ENCODE measurements at places on chromosomes 1 and 21.

GRCh38 chr1:88744142-88744541 lies 60.1 kb downstream of the PKN2 start:
- DNase-seq, result no peak
- no peaks in the 10 kb centered on the region for H3K27me3 ChIP-seq
- H3K27ac ChIP-seq, result no peak overlapping the region
- peaks cover 39% of the 10 kb centered on the region for H3K36me3 ChIP-seq

DNA sequence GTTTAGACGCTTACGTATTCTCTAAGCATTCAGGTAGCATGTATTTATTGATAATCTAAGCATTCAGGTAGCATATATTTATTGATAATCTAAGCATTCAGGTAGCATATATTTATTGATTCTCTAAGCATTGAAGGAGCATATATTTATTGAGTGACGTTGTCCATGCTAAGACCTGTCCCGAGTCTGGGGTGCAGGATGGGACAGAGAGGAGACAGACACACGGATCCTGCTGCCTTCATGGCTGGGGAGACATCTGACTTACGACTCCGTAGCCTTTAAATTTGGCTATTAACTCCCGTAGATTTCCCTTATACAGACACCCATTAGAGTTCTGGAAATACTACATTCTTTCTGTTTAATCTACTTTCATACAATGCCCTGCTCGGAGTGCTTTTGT lies 982 bp downstream of the SCCPDH start:
- peak overlapping the region; percentile 92 for H3K27ac ChIP-seq
- H3K4me3 ChIP-seq, result peak overlapping the region; percentile 87
- no peaks in the 10 kb centered on the region for H3K27me3 ChIP-seq
- peaks cover 14% of the 10 kb centered on the region for H3K4me1 ChIP-seq

GRCh38 chr1:234649432-234650081 lies 39.6 kb upstream of the IRF2BP2 start:
- no peak for DNase-seq
- H3K4me3 ChIP-seq, result no peak overlapping the region
- H3K4me1 ChIP-seq, result peaks cover 2% of the 10 kb centered on the region
- no peaks in the 10 kb centered on the region for H3K36me3 ChIP-seq
- H3K27ac ChIP-seq, result no peak overlapping the region

- peaks cover 19% of the 10 kb centered on the region for H3K36me3 ChIP-seq
- no peaks in the 10 kb centered on the region for H3K27me3 ChIP-seq
- peak overlapping the region; percentile 99 for H3K27ac ChIP-seq
- no peak for DNase-seq
Observed at GRCh38 chr1:46342084-46342656, 1.6 kb downstream of the NSUN4 start.

GRCh38 chr1:236514703-236515442 lies 8.9 kb upstream of the LGALS8 start:
- H3K27me3 ChIP-seq, result no peaks in the 10 kb centered on the region
- no peak overlapping the region for H3K4me3 ChIP-seq
- no peaks in the 10 kb centered on the region for H3K36me3 ChIP-seq

DNA sequence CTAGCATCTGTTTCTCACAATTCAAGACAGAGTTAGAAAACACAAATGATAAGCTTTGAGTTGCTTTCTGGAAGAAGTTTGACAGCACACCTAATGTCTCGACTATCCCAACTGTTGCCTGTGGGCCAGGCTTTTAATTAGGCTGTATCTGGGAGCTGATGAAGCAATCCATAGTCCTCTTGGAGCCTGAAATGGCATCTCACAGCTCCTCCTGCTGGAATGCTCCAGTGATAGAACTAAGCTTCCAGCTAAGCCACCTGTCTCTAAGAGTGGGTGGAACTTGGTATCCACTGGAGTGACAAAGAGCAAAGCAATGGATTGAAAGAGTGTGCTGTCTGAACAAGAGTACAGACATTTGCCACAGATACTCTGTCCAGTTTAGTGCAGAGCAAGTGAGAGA lies 605.3 kb upstream of the NR5A2 start:
- no peak overlapping the region for H3K27ac ChIP-seq
- no peaks in the 10 kb centered on the region for H3K4me1 ChIP-seq
- H3K4me3 ChIP-seq, result no peak overlapping the region
- H3K36me3 ChIP-seq, result no peaks in the 10 kb centered on the region
- DNase-seq, result no peak

- DNase-seq, result no peak
- peaks cover 2% of the 10 kb centered on the region for H3K36me3 ChIP-seq
- no peaks in the 10 kb centered on the region for H3K27me3 ChIP-seq
- no peak overlapping the region for H3K27ac ChIP-seq
Observed at GRCh38 chr1:192620071-192620635, 15.8 kb upstream of the RGS13 start.

DNA sequence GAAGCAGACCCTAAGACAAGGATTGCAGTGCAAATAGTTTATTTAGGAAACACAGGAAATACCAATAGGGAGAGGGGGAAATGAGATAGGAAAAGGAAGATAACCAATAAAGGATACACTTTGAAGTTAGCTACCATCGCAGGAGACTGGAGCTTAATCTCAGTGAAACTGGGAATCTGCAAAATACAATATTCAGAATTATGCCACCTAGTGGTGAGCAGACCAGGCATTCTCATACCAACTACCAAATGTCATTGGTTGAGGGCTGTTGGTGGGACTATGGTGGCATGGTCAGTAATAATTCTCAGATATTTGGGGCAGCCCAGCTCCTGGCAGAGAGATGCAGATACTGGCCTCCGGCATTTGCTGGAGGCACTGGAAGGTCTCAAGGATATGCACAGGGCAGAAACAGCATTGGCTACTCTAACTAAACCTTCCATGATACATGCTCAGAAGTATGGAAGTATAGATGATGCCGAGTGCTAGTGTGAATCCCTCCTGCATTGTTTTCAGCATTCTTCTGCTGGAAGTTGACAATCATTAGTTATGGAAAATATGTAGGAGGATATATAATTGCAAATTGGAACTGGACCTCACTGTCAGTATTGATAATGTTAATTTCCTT lies 11.8 kb upstream of the ZFP69B start:
- H3K4me1 ChIP-seq, result no peaks in the 10 kb centered on the region
- H3K36me3 ChIP-seq, result no peaks in the 10 kb centered on the region
- H3K27ac ChIP-seq, result no peak overlapping the region
- no peaks in the 10 kb centered on the region for H3K27me3 ChIP-seq

DNA sequence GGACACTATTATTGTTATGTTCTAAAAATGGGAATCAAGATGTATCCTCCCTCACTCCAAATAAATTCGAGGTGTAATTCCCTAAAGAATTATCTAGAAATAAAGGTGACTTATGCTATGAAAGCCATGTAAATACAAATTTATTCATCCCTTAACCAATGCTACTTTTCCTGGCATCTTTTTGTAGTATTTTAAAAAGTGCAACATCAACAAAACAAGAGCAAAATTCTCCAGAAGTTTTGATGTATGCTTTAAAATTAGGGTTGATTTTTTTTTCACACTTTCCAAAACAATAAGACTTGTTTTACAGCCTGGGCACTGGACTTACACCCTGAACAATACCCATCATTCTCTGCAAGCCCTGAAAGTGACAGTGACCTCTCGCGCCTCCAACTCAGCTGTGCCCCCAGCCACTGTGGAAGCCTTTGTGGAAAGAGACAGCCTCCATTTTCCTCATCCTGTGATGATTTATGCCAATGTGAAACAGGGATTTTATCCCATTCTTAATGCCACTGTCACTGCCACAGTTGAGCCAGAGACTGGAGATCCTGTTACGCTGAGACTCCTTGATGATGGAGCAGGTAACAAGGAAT lies 21.4 kb upstream of the CLCA1 start:
- no peaks in the 10 kb centered on the region for H3K36me3 ChIP-seq
- no peak overlapping the region for H3K4me3 ChIP-seq
- H3K27ac ChIP-seq, result no peak overlapping the region
- no peaks in the 10 kb centered on the region for H3K27me3 ChIP-seq
- DNase-seq, result no peak

GRCh38 chr1:66399888-66400529 lies 133.9 kb upstream of the SGIP1 start:
- H3K27me3 ChIP-seq, result no peaks in the 10 kb centered on the region
- no peak for DNase-seq
- H3K27ac ChIP-seq, result no peak overlapping the region
- H3K36me3 ChIP-seq, result no peaks in the 10 kb centered on the region
- H3K4me3 ChIP-seq, result no peak overlapping the region

- H3K27ac ChIP-seq, result no peak overlapping the region
- peaks cover 28% of the 10 kb centered on the region for H3K27me3 ChIP-seq
- DNase-seq, result no peak
- H3K4me1 ChIP-seq, result peaks cover 11% of the 10 kb centered on the region
- H3K4me3 ChIP-seq, result no peak overlapping the region
Observed at GRCh38 chr1:34356853-34357252, 180.1 kb downstream of the C1orf94 start.

GRCh38 chr1:244050014-244050834 lies 859 bp upstream of the ZBTB18 start:
- H3K4me3 ChIP-seq, result no peak overlapping the region
- no peaks in the 10 kb centered on the region for H3K27me3 ChIP-seq
- H3K27ac ChIP-seq, result no peak overlapping the region
- no peak for DNase-seq
- peaks cover 16% of the 10 kb centered on the region for H3K4me1 ChIP-seq

DNA sequence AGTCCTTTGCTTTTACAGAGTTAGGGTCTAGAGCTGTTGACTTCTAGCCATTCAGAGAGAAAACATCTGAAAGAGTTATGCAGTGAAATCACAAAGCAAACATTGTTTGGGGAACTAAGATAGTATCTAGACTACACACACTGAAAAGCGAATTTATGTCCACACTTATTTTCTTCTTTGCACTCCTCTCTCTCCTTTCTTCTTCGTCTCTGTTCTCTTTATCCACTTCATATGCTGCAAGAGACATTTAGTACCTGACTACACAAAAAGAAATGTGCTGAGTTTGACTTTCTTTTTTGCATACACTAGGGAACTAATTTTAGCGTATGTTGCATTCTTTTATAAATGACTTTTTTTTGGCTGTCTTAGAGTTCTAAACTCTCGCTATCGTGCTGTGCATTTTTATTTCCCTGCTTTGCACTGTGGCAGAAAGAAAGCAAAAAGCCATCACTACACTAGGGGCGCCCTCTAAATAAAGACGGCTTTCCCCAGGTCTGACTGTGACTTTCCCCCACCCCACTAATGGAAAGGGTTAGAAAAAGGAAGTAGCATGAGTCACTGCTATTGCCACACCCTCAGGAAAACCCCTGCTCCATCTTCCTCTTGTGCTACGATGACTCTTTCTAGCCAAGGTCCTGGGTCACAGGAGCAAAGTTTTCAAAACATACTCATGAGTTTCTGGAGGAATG lies 65.7 kb downstream of the MAP3K7CL start:
- no peak for DNase-seq
- H3K4me1 ChIP-seq, result peaks cover 15% of the 10 kb centered on the region
- peak overlapping the region; percentile 0 for H3K27ac ChIP-seq
- peaks cover 4% of the 10 kb centered on the region for H3K36me3 ChIP-seq
- peak overlapping the region; percentile 4 for H3K4me3 ChIP-seq

DNA sequence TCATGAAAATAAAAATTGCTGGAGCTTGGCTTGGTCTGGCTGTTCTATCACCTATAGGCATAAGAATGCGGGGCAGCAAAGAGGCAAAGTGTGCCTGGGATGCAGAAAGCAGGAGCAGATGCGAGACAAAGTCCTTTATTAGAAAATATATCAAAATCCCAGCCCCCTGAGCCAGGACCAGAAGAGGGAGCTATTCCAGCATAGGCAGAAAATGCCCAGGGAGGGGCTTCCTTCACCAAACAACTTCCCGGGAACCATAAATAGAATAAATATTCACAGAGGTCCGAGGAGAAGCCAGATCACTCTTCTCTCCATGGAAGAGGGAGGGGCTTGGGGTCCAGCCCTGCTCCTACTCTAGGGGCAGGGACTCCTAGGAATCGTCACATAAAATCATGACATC lies 5.0 kb downstream of the PPOX start:
- no peak overlapping the region for H3K4me3 ChIP-seq
- peaks cover 28% of the 10 kb centered on the region for H3K36me3 ChIP-seq
- peaks cover 22% of the 10 kb centered on the region for H3K4me1 ChIP-seq
- no peak overlapping the region for H3K27ac ChIP-seq
- no peaks in the 10 kb centered on the region for H3K27me3 ChIP-seq

DNA sequence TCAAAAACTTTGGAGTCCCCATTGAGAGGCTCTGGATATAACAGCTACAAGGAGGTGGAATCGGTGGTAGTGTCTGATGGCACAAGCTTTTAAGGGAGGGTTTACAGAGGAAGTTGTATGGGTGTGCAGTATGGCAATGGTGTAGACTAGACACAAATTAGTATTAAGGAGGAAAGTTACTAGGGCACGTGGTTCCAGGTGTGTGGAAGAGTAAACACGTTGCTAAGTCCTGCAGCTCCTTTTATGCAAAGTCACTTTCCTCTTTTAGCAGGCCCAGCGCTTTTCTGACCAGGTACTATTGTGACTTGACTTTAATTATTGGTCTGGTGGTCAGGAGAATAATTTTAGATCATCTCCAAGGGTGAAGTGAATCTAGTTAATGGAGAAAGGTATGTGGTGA lies 287.5 kb upstream of the B3GALT2 start:
- H3K27me3 ChIP-seq, result no peaks in the 10 kb centered on the region
- H3K4me1 ChIP-seq, result no peaks in the 10 kb centered on the region
- H3K36me3 ChIP-seq, result no peaks in the 10 kb centered on the region
- no peak overlapping the region for H3K27ac ChIP-seq
- no peak overlapping the region for H3K4me3 ChIP-seq

DNA sequence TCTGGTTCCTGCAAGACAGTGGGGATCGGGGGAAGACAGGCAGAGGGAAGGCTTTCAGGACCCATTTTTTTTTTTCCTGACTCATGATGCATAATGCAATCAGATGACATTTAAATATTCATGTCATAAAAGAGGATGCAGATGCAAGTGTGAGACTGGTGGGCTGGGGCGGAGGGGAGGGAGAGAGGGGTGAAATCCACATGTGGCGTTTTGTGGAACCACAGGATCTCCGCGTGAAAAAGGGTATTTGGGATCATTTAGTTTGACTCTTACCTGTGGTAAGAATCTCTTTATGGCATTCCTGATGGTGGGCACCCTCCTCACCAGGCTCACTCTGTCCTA lies 249.3 kb upstream of the CSF3R start:
- H3K27me3 ChIP-seq, result peaks cover 71% of the 10 kb centered on the region
- no peaks in the 10 kb centered on the region for H3K36me3 ChIP-seq
- H3K27ac ChIP-seq, result no peak overlapping the region

GRCh38 chr1:21157054-21157453 lies 19.6 kb downstream of the EIF4G3 start:
- H3K4me1 ChIP-seq, result peaks cover 7% of the 10 kb centered on the region
- H3K27me3 ChIP-seq, result no peaks in the 10 kb centered on the region
- no peak overlapping the region for H3K4me3 ChIP-seq
- H3K27ac ChIP-seq, result peak overlapping the region; percentile 7
- no peak for DNase-seq

- peak within 1 kb of the TSS; percentile 84 for H3K4me3 ChIP-seq
- no peaks in the 10 kb centered on the region for H3K27me3 ChIP-seq
- peak; percentile 84 for DNase-seq
- peak within 1 kb of the TSS; percentile 33 for H3K27ac ChIP-seq
- no peaks in the 10 kb centered on the region for H3K36me3 ChIP-seq
Observed at GRCh38 chr1:118185084-118185832, at the start of gene SPAG17. Gene SPAG17 (minus strand): TSS chr1:118185228. CDS start chr1:118185157, 71 bp downstream.

GRCh38 chr21:35274090-35274489 lies 225.0 kb upstream of the RUNX1 start:
- no peak overlapping the region for H3K27ac ChIP-seq
- peaks cover 38% of the 10 kb centered on the region for H3K4me1 ChIP-seq
- no peak overlapping the region for H3K4me3 ChIP-seq
